ENCODE measurements at places on chromosomes 12 and 14.

GRCh38 chr12:19867151-19867550 lies 427.9 kb downstream of the AEBP2 start:
- no peak for DNase-seq

- no peak for DNase-seq
These were observed 4.6 kb upstream of the SYCP3 start for GRCh38 chr12:101743724-101744472.

DNA sequence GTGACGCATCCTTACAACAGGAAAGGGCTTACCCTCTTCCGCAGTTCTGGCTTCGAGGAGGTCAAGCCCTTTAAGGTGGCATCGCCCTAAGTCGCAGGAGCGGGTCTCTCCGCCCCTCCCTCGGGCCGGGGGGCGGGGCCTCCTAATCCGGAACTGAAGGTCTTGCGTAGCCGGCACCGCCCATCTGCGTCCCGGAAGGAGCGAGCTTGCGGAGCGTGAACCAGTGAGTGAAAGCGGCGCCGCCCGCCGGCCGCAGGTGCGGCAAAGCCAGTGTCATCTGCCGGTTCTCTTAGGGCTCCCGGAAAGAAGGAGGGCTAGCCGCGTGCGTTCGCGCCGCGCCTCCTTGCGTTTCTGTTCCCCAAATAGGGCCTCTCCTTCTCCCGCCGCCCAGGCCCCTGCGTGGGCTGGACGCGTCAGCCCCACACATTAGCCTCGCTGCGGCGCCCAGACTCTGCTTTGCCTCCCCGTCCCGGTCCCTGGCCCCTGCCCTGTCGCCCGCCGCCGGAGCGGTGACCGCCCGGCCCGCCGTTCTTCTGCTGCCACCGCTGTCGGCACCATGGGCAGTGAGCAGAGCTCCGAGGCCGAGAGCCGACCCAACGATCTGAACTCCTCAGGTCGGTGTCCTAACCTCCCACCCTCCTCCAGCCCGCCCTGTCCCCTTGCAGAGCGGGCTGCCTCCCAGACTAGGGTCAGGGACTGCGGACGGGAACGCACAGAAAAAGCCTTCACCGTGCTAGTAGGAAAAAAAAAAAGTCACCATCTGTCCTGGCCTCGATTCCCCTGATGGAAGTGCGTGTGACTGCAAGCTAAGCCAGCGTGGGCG lies at the start of gene BORCS5:
Gene BORCS5, plus strand, starts transcription at position 183 of the 823 bp plus-strand sequence. Its CDS starts 374 bp downstream, at position 557.
- DNase-seq, result peak; percentile 99

- no peak for DNase-seq
These were observed 64.3 kb upstream of the RBM19 start for GRCh38 chr12:114030451-114030850.

DNA sequence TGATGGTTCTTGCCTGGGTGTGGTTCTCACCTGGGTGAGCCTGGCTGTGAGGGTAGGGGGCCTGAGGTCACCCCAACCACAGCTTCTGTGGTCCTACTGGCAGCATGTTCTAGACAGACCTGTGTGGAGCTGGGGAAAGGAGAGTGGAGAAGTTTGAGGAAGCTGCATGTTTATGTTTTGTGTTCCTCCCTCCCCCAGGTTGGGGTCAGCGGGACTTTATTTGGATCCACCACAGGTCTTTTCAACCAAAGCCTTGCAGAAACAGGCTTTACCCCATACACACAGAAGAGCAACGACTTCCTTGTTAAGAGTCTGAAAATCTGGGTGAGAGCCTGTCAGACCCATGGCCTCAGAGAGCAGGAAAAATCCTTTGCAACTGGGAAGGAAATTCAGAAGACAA lies 5.6 kb downstream of the CD9 start:
- no peak for DNase-seq

- no peak for DNase-seq
These were observed 103.0 kb upstream of the NTF3 start for GRCh38 chr12:5328669-5329517.

DNA sequence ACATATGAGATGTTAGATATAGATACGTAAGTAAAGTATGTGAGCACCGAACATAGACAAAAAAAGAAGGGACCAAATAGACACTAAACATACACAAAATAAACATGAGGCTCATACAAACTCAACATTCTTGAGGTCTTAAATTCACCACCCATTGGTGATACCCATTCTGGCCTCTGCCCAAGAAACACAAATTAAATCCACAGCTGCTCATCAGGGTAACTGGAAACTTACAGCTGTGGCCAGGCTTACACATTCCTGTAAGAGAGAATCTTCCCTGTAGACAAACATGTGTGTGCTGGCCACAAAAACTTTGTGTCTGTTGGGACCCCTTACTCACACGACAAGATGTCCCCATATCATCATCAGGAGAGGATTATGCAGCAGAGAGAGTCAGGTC lies 22.4 kb downstream of the MAGOHB start:
- DNase-seq, result no peak
